ENCODE measurements at places on chromosomes 1 and 21. TPM values are rescaled to one million over a fixed set of nuclear protein-coding genes. Genes with fewer than 3 reads are reported as not detected.

Gene CASZ1
- 59.0 TPM for polyA plus RNA-seq

Gene LYPD8
- polyA plus RNA-seq, result not detected

Gene ACTA1
- 14,286 TPM for polyA plus RNA-seq

Gene SPATA21
- not detected for polyA plus RNA-seq

Gene C8A
- not detected for polyA plus RNA-seq

Gene CRNN
- not detected for polyA plus RNA-seq

Gene PEAR1
- polyA plus RNA-seq, result 21.1 TPM

Gene RXFP4
- not detected for polyA plus RNA-seq

Gene EXO1
- polyA plus RNA-seq, result 5.0 TPM

Gene CCDC27
- 0.19 TPM for polyA plus RNA-seq

Gene CCNL2
- 169 TPM for polyA plus RNA-seq

Gene ACTL8
- not detected for polyA plus RNA-seq

Gene ARMH1
- 1.8 TPM for polyA plus RNA-seq

Gene BNIPL
- polyA plus RNA-seq, result 0.70 TPM

Gene OR2T29
- polyA plus RNA-seq, result not detected

Gene TAS1R3
- polyA plus RNA-seq, result 3.3 TPM

Gene KRTAP10-4
- not detected for polyA plus RNA-seq

Gene CFAP107
- polyA plus RNA-seq, result 0.99 TPM

Gene SHE
- 9.1 TPM for polyA plus RNA-seq

Gene AMY1C
- not detected for polyA plus RNA-seq

Gene RNU1-3
- polyA plus RNA-seq, result not detected

All from forelimb muscle (tissue), 1 donor.